ENCODE measurements at places on chromosomes 13 and 19. TPM values are rescaled to one million over a fixed set of nuclear protein-coding genes. Genes with fewer than 3 reads are reported as not detected.

CGB1 gene
- not detected for total RNA-seq

PIK3R2 gene
- total RNA-seq: 24.9 TPM

ENOX1 gene
- 2.2 TPM for total RNA-seq

ZNF546 gene
- total RNA-seq: 10.8 TPM

ZNF571 gene
- 3.6 TPM for total RNA-seq

SHISA7 gene
- total RNA-seq: not detected
